Common myeloid progenitor, CD34-positive (primary cell): ENCODE measurements at places on chromosomes 2 and 18.

DNA sequence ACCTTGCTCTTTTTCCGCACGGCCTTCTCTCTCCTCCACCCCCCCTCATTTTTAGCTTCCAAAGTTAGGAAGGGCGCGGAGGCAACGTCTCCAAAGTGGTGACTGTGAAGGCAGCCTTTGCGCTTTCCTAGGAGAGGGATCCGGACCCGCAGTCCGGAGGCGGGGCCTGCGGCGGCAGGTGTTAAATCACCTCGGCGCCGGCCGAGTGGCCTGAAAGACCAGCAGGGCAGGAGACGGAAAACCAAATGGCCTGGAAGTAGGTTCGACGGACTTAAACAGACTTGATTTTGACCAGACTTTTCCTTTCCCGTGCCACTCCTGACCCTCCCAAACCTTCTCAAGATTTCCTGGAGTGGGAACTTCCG is 615 bp downstream of the GORASP2 start:
- DNase-seq: no peak

DNA sequence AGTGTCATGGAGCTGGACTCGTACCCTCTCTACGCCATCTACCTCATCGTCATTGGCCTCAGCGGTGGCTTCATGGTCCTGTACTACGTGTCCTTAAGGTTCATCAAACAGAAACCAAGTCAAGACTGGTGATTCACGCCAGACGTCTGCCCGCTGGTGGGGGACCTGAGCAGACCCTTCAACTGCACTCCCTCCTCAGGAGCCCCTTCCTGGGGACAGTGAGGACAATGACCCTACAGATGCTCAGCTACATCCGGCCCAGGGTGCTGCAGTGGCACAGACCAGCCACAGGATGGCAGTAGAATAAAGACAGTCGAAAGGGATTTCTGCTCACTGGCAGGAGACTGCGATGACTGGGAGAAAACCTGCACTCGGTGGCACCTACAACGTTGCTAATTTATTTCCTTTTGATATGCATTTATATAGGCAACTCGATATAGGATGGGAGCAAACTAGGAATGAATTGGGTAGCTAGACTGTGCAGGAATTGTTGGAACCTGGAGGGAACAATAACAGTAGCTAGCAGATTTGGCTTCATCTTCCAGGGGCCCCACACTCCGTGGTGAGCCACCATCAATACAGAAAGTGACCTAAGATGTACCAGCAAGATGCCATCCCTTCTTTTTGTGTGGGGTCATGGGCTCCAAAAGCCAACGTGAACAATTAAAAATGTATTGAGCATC is 39.2 kb downstream of the ABCG8 start:
- peak; percentile 62 for DNase-seq

- no peak for DNase-seq
Measured at GRCh38 chr2:108605947-108606346, 71.7 kb downstream of the LIMS1 start.

DNA sequence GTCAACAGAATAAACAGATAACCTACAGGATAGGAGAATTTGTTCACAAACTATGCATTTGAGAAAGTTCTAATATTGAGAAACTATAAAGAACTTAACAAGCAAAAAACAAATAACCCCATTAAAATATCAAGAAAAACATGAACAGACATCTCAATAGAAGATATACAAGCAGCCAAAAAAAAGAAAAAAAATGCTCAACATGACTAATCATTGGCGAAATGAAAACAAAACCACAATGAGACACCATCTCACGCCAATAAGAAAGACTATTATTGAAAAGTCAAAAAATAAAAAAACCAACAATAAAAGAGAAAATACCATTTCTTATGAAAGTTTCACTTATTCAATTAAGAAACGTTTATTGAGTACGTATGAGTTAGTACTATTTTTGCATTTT is 800.5 kb downstream of the CBLN2 start:
- DNase-seq: no peak

- DNase-seq: no peak
Measured at GRCh38 chr2:156064540-156064939, 268.0 kb downstream of the NR4A2 start.

GRCh38 chr18:37537868-37538525 is 27.6 kb downstream of the CELF4 start:
- peak; percentile 25 for DNase-seq

- DNase-seq: no peak
Measured at GRCh38 chr18:8750954-8751415, 45.6 kb downstream of the MTCL1 start.

- no peak for DNase-seq
Measured at GRCh38 chr2:43345391-43345813, 119.0 kb upstream of the ZFP36L2 start.

DNA sequence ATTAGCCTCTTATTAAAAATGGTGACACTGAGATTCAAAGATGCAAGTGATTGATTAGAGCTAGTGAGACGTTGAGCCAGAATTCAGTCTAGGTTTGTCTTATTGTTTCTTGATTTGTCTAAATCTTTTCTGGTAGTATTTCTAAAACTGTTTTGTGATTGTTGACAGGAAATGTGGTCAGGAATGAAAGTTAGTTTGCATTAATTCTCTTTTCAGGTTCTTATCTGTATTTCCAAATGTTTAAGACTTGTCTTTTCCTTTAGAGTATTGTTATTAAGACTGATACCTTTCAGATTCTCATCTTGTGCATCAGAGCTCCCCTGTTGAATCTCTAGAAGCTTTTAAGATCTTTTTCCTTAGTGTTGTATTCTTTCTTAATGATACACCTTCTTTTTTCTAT is 89.3 kb downstream of the MBD5 start:
- peak; percentile 6 for DNase-seq

DNA sequence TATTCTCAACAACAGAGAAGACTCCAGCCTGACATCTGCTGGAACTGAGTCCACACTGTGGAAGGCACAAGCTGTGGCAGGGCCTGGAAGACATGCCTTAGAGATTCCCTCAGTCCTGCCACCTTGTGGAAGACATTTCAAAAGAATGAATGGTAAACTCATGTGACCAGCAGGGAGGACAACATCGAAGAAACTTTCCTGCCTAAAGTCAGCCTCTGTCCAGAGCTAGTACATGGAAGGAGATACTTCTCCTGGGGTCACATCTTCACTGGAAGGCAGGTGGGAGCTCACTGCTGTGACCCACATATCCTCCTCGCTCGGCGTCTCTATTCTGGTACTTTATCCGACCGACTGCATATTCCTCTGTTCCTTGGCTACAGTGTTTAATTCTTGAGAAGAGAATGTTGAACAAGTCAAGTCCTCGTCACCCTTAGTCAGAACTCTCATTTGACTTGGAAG is 59.5 kb downstream of the PUM2 start:
- DNase-seq: peak; percentile 77

- DNase-seq: no peak
Measured at GRCh38 chr2:188966079-188966571, 8.0 kb upstream of the COL3A1 start.

DNA sequence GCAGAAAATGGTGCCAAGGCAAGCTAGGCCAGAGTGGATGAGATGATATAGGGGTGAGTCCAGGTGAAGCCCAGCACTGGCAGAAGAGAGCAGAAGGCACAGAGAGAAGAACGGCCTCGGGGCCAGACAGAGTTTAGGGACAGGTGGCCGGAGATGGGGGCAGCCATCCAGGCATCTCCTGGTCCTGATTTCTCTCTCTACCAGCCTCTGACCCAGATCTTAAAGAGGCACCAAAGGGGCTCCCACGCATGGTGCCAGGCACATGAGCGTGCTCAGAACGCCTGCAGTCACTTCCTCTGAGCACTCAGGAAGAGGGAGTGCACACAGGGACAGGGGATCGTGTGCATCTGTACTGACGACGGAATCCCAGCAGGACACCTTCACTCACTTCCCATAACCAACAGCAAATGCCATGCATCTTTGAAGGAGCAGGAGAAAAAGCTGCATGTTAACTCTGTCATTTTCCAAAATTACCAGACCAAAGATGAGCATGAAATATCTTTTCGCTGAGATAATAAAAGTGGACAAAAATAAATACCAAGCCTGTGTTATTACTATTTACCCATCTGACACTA is 427.8 kb upstream of the MYT1L start:
- no peak for DNase-seq

DNA sequence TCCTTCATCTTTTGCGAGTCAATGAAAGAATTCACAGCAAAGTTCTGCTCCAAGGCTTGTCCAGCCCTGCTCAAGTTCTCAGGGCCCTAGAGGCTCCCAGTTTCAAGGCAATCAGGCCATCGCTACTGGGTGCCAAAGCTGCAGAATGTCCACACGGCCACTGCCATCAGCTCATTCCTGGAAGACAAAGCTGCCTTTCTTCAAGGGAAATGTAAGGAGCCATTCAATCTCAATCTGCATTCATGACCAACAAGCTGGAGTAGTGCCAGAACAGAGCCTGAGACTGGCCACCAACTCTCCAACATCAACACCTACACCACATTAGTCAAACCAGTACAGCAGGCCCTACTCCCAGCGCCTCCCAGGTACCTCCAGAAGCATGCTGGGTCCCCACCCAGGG is 202.2 kb downstream of the TCF4 start:
- no peak for DNase-seq
